ENCODE measurements at places on chromosomes 3 and 15. TPM values are rescaled to one million over a fixed set of nuclear protein-coding genes. Genes with fewer than 3 reads are reported as not detected.

GRCh38 chr15:36769098-36769497 lies 189.7 kb downstream of the CDIN1 start:
- DNase-seq, result no peak

DNA sequence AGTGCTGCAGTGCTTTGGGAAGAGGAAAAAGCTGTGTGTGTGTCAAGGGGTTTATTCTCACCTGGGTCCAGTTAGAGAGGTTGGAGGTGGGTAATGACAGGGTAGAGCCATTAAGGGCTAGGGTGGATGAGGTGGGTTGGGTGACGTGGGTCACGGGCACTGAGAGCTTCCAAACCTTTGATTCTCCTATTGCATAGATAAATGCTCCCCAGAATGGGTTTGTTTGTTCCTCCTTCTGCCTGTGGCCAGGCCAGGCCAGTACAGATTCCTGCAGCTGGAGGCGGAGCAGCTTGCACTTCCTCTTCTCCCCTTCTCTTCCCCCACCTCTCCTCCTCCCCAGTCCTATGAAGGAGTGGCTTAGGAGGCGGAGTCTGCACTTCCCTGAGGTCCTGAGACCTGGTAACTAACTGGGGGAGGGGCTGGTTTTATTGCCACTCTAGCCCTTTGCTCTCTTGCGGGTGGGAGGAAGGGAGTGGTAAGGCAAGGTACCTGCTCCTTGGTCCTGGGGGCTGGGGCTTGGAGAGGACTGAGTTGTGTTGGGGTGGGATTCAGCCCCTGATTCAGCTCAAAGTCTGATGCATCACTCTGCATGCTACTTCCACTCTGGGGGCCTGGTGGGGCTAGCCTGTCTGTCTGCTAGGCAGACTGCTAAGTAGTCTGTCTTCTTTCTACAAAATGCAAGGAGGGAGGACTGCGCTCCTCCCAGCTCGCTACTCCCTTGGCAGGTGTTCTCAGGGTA lies 3.5 kb downstream of the SPINT1 start:
- DNase-seq, result no peak

GRCh38 chr3:45944830-45945620 lies 1.8 kb downstream of the CXCR6 start:
- DNase-seq, result no peak

- no peak for DNase-seq
Measured at GRCh38 chr3:49804141-49805041, 1.3 kb downstream of the INKA1 start.

GRCh38 chr15:80404761-80405553 lies 775 bp downstream of the ARNT2 start:
- DNase-seq, result no peak

DNA sequence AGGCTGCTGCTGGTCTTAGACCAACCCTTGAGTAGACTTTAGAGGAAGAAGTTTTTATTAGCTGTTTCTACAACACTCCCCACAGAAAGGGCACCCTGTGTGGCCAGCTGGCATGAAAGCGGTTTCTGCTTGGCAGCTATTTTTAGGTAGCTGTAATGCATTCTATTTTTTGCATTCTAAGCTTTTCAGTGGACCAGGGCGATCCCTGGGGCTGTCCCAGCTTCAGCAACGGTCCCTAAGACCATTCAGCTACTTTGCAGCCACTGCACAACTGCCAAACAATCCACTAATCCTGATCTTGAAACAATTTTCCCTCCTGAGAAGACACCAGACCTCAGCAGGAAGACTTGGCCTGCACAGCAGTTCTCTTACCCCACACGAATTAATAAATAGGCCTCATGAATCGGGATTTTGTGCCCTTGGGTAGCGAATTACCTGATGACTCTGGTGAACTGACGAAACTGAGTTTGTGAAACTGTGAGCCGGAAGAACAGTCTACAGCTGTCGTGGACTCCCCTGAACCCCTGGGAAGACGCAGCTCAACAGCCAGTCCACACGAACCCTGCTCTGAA lies 14.6 kb upstream of the TFRC start:
- no peak for DNase-seq

Gene TJP1
- total RNA-seq, result 67.7 TPM

- no peak for DNase-seq
Measured at GRCh38 chr3:156483961-156484787, 70.7 kb downstream of the SSR3 start.

Gene GHRL
- total RNA-seq, result not detected
